Right hindlimb (tissue), 1 donor: ENCODE measurements at places on chromosomes 1 and 21.

DNA sequence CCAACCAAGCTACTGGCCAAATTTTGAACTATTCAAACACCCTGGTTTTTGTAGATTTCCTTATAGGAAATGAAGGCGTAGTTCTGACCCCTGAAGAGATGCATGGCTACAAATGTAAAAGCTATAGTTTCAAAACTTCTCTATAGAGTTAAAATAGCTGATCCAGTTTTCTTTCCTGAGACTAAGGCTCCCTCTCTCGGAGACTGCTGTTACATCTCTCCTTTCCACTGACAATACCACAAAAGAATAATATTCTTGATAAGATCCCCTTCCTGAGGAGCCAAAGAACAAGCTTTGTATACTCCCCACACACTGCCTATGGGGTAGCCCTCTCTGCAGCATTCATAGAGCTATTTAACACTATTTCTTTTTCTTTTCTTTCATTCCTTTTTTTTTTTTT is 6.7 kb upstream of the CFAP126 start:
- no peak for DNase-seq

DNA sequence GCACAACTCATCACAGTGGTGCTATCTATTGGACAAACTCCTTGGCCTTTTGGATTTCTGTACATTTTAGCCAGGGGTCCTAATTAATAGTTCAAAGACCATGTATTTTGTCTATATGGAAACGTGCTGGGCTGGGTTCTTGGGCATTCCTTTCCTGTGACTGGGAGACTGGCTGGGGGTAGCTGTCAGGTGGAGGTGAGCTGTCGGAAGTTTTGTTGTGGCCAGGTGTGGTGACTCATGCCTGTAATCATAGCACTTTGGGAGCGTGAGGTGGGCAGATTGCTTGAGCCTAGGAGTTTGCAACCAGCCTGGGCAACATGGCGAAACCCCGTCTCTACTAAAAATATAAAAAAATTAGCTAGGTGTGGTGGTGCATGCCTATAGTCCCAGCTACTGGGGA is 392.4 kb downstream of the RPS6KC1 start:
- DNase-seq, result no peak

DNA sequence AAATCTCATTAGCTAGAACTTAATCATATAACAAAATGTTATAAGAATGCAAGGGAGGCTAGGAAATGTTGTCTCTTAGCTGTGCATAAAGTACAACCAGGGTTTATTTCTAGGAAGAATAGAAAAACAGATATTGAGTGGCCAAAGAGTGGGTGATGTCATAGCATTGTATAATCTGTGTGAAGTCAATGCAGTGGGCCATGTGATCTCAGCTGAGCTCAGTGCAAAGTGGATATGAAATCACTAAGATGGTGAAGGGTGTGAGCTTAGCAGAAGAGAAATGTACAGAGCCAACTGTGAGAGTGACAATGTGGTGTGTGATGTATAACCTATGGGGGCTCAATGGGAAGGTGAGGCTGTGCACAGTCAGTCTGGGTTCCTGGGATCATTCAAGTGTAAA is 29.7 kb upstream of the DUSP23 start:
- no peak for DNase-seq

DNA sequence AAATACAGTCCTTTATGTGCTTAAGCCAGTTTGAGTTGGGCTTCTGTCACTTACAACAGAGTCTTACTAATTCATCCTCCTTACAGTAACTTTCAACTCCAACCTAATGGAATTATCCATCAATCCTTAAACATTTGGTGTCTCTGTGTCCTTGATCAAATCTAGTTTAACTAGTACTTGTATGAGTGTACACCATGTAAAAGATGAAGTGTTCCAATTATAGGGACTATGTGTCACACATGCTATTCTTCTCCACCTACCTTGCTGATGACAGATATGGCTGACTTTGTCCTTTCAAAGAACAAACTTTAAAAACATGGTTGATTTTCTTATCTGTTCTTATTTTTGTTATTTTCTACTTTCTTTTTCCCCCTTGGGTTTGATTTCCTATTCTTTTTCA is 60.4 kb upstream of the NBPF3 start:
- no peak for DNase-seq

DNA sequence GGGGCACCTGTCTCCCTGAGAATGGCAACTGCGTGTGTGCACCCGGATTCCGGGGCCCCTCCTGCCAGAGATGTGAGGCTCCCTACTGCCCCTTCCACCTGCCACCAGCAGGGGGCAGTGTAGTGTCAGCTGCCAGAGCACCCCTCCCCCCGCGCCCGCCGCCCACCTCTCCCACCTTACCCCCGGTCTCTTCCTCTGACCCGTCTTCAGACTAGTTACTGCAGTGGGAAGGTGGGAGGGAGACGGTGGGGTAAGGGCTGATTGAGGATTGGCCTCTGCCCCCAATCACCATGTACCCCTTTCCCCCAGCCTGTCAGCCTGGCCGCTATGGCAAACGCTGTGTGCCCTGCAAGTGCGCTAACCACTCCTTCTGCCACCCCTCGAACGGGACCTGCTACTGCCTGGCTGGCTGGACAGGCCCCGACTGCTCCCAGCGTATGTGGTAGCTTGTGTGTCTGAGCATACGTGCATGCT is 10.1 kb upstream of the LRRC71 start:
- DNase-seq, result peak; percentile 41

- DNase-seq, result no peak
These were observed 17.2 kb downstream of the JAK1 start for GRCh38 chr1:64948905-64949833.

GRCh38 chr1:8031176-8031785 is 5.2 kb upstream of the ERRFI1 start:
- no peak for DNase-seq

DNA sequence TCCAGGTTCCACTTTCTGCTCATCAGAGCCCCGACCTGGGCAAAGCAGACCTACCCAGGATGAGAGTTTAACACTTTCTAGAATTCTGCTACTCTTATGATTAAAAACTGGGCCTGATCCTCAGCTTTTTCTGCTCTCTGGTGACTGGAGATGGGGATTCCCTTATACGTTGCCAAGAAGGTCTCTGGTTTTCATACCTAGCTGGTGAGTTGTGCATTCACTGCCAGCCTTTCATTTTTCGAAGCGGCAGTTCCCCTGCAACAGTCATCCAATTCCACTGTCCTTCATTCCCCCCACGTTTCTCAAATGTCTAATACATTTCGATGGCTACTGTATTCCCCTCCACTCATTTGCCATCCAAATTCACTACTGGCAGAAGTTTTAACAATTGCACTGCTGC is 135.3 kb downstream of the ADSS2 start:
- DNase-seq, result no peak

DNA sequence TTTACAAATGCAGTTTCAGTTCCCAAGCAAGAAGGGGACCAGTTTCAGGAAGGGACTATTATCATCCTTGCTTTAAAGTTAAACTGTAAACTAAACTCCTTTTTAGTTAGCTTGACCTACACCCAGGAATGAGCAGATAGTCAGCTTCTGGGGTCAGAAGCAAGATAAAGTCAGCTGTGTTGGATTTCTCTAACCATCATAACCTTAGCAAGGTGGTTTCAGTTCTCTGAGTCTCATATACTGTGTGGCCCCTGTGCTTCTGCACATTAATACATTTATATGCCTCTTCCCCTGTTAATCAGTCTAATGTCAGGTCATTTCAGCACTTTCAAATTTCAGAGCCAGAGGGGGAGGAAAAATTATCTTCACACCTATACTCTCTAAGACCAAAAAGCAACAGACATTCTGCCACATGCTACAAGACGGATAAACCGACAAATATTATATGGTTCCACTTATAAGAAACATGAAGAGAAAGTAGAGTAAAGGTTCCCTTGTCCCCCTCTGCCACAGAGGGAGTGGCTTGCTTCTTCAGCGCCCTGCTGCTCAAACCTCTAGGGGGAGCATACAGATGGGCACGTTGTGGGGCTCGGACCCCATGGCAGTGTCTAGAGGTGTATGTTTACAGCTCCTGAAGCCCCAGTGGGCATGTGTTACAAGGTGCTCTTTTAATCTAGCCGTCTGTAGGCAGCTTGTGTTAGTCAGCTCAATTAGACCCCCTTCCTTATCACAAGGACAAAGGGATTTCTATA is 89.1 kb downstream of the SMYD3 start:
- no peak for DNase-seq

GRCh38 chr1:21294266-21294989 is 4.2 kb upstream of the ECE1 start:
- no peak for DNase-seq

- DNase-seq, result no peak
These were observed 325.1 kb downstream of the ADGRL2 start for GRCh38 chr1:82125866-82126265.
